Left renal cortex interstitium (tissue), 4 donors: ENCODE measurements at places on chromosomes 7 and 10. TPM values are rescaled to one million over a fixed set of nuclear protein-coding genes. Genes with fewer than 3 reads are reported as not detected.

Gene AKR1C4
- not detected for polyA plus RNA-seq

DNA sequence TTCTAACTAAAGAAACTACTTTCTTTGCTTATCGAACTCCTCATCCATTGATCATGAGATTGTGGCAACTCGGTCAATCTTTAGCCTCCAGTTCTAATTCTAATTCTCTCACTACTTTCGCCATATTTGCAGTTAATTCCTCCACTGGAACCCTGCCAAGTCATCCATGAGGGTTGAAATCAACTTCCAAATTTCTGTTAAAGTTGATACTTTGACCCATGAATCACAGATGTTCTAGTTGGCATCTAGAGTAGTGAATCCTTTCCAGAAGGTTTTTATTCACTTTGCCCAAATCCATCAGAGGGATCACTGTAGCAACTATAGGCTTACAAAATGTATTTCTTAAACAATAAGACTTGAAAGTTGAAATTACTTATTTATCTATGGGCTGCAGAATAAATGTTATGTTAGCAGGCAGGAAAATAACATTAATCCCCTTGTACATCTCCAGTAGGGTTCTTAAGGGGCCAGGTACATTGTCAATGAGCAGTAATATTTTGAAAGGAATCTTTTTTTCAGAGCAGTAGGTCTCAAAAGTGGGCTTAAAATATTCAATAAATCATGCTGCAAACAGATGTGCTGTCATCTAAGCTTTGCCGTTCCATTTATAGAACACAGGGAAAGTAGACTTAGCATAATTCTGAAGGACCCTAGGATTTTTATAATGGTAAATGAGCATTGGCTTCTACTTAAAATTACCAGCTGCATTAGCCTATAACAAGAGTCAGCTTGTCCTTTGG, 39.4 kb downstream of the CCDC71L start:
- DNase-seq: no peak

GRCh38 chr7:75991531-75992082, 2.8 kb downstream of the TMEM120A start:
- DNase-seq: no peak

- no peak for DNase-seq
These were observed 165.4 kb downstream of the CDC14C start for GRCh38 chr7:49089717-49090116.
